ENCODE measurements at places on chromosomes 1 and 21.
A peak's percentile ranks its signal among the peaks of the same experiment; 100 is the strongest.

DNA sequence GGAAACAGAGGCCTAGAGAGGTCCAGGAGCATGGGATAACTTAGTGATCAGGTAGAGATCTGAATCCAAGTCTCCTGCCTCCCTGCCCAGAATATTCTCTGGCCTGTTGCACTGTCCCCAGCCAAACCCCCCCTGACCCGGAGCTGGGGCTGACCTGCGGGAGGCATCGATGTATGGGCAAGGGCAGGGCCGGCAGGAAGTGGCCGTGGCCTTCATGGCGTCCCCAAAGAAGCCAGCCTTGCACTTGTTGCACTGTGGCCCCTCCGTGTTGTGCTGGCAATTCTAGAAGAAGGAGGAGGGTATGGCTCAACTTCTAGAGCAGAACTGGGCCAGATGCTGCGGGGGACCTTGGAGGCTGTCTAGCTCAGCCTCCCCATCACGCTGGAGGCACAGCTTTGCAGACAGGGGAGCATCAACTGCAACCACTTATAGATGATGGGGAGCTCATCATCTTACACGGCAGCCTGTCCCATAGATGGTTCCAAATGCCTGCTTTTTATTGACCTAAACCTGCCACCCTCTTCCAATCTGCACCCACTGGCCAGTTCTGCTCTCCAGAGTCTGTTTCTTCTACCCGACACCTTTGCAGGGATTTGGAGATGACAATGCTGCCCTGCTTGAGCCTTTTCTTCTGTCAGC is 58.2 kb downstream of the HSPG2 start:
- no peak for DNase-seq

- no peak for DNase-seq
Measured at GRCh38 chr1:225745273-225745672, 32.4 kb upstream of the SRP9 start.

- no peak for DNase-seq
Measured at GRCh38 chr1:197985351-197985750, 68.2 kb downstream of the LHX9 start.

DNA sequence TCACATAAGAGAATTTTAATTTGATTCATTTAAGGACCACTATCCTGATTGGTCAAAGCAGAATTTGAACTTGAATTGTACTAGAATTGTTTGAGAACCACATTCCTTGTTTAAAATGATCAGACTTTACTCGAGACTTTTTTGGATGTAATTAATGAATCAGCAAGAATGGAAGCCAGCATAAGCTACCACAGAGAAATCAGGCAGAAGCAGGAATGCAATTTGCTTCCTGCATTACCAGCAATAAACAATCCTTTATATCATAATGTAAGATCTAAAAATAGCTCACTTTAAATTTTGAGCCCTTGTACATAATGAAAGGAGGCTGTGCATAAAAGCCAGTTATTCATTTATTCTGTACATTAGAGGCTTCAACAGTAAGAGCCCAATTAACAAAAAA is 119.8 kb upstream of the BACE2 start:
- DNase-seq = no peak

DNA sequence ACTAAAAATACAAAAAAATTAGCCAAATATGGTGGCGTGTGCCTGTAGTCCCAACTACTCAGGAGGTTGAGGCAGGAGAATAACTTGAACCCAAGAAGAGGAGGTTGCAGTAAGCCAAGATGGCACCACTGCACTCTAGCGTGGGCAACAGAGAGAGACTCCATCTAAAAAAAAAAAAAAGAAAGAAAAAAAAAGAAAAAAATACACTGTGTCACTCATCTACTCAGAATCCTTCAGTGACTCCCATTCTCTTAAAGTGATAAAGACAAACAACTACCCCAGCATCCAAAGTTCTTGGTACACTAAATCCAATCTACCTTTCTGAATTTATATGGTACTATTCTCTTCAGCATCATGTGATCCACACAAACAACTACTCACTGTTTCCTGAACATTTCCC is 40.2 kb upstream of the S1PR1 start:
- DNase-seq = no peak

DNA sequence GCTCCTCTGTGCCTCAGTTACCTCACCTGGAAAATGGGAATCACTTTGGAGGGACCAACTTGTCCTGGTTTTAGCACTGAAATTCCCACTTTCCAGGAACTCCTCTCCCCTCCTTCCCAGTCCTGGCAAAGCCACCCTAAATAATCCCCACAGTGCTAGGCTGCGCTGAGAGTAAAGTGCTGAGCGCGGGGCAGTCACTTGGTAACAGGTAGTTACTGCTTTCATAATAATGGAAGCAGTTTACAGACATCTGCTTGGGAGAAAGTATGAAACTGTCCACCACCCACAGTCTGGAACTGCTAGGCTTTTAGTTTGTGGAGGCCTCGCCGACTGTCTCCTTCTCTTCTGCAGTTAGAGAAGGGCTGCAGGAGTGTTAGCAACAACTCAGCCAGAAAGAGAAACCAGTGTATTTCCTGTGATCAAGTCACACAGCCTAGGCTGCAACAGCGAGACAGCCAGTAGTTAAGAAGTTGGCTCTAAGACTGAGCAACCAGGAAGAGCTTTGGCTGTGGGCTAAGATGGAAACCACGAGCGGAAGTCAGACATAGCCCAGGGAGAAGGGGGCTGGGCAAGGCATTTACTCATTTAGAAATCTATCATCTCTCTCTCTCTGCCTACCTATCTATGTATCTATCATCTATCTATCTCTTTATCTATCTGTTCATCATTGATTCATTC is 30.8 kb upstream of the ABCG1 start:
- DNase-seq = peak; percentile 80

Data from activated gamma-delta T cell treated with Interleukin-2 at 50 U/mL for 16 hours (primary cell).